NCI-H2171 treated with DMSO at 0.1 percent for 48 hours (cell line): ENCODE measurements at places on chromosomes 5 and 9.

DNA sequence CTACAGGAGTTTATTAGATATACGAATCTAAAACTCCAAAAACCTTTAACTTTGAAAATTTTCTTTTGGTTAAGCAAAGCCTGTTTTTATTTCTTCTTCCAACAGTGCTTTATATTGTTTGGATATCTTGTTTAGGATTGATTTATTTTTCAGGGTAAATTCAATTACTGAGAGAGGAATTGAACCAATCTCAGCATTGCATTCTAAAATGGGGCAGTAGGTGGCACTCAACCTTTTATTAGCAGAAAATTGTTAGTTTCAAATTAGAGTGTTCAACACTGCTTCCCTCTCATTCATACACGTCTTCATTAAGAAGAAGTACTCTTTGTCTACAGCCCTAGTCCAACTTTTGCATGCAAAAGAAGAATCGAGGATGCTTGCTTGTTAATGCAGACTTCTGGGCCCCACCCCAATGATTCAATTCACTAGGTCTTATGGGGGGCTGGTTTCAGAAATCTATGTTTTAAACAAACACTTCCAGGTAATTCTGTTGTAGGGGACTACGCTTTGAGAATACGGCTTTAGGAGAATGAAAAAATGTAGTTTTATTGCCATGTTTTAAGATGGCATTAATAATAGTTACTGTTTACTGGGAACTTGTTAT, 26.6 kb downstream of the MRPL22 start:
- no peak for DNase-seq

- DNase-seq: peak; percentile 42
These were observed 8.7 kb upstream of the NDUFB6 start for GRCh38 chr9:32581512-32582143.

- no peak for DNase-seq
These were observed 97.3 kb upstream of the IQGAP2 start for GRCh38 chr5:76305775-76306174.

- peak; percentile 32 for DNase-seq
These were observed 272.7 kb downstream of the TLE1 start for GRCh38 chr9:81416476-81417298.

- DNase-seq: no peak
These were observed 6.9 kb downstream of the ARHGAP26 start for GRCh38 chr5:142777099-142777498.

GRCh38 chr5:149229298-149229937, 42.2 kb upstream of the AFAP1L1 start:
- DNase-seq: no peak
